B cell (primary cell): ENCODE measurements at places on chromosomes 4 and X. TPM values are rescaled to one million over a fixed set of nuclear protein-coding genes. Genes with fewer than 3 reads are reported as not detected.

The SSX4B gene
- not detected in 2 replicates for total RNA-seq

The GAGE13 gene
- not detected in 2 replicates for total RNA-seq

The SLC10A6 gene
- total RNA-seq: not detected in 2 replicates

The MAGED2 gene
- 77.7 and 87.2 TPM in 2 replicates for total RNA-seq

The ATOH1 gene
- not detected in 2 replicates for total RNA-seq

The MAOB gene
- total RNA-seq: not detected in 2 replicates

The UVSSA gene
- total RNA-seq: 40.5 and 47.3 TPM in 2 replicates

The SLC16A2 gene
- total RNA-seq: not detected in 2 replicates

The TRIM75 gene
- not detected in 2 replicates for total RNA-seq

The PDE6B gene
- 15.1 and 20.0 TPM in 2 replicates for total RNA-seq

The CNKSR2 gene
- 18.8 and 22.5 TPM in 2 replicates for total RNA-seq

The DUX4 gene
- not detected in 2 replicates for total RNA-seq

The NAP1L3 gene
- total RNA-seq: 0.12 and 0.17 TPM in 2 replicates

The ITGB1BP2 gene
- total RNA-seq: 3.7 and 4.3 TPM in 2 replicates

The HOPX gene
- total RNA-seq: 7.0 and 7.4 TPM in 2 replicates

The PCSK1N gene
- total RNA-seq: not detected in 2 replicates

The EPGN gene
- total RNA-seq: 0.32 TPM in 1 of 2 replicates, not detected in the other

The TIMM17B gene
- total RNA-seq: 50.0 and 54.3 TPM in 2 replicates

The AREG gene
- 4.6 and 4.9 TPM in 2 replicates for total RNA-seq

The SPANXD gene
- not detected in 2 replicates for total RNA-seq

The IL15 gene
- total RNA-seq: 6.1 and 7.6 TPM in 2 replicates

The OTOP1 gene
- not detected in 2 replicates for total RNA-seq

The TMEM271 gene
- total RNA-seq: not detected in 2 replicates

The EDA2R gene
- total RNA-seq: 0.15 and 0.25 TPM in 2 replicates

The JADE3 gene
- total RNA-seq: 22.2 and 23.4 TPM in 2 replicates

The UGT2B11 gene
- not detected in 2 replicates for total RNA-seq

The SHISA3 gene
- total RNA-seq: not detected in 2 replicates

The AMBN gene
- not detected in 2 replicates for total RNA-seq

The ALAS2 gene
- total RNA-seq: 0.94 and 1.00 TPM in 2 replicates

The ANK2 gene
- 3.6 and 4.2 TPM in 2 replicates for total RNA-seq

The PCDH7 gene
- not detected in 2 replicates for total RNA-seq

The TCEAL5 gene
- not detected in 2 replicates for total RNA-seq

The AWAT2 gene
- not detected in 2 replicates for total RNA-seq

The GALNTL6 gene
- 0.34 and 0.99 TPM in 2 replicates for total RNA-seq

The FRMPD4 gene
- not detected in 2 replicates for total RNA-seq

The ASB12 gene
- 0.37 TPM in 1 of 2 replicates, not detected in the other for total RNA-seq

The ITIH6 gene
- total RNA-seq: not detected in 2 replicates

The XAGE2 gene
- not detected in 2 replicates for total RNA-seq
